ENCODE measurements at places on chromosomes 11 and 22.
A peak's percentile ranks its signal among the peaks of the same experiment; 100 is the strongest.

GRCh38 chr22:23520863-23521440 lies 59.1 kb downstream of the IGLL1 start:
- no peak for DNase-seq

DNA sequence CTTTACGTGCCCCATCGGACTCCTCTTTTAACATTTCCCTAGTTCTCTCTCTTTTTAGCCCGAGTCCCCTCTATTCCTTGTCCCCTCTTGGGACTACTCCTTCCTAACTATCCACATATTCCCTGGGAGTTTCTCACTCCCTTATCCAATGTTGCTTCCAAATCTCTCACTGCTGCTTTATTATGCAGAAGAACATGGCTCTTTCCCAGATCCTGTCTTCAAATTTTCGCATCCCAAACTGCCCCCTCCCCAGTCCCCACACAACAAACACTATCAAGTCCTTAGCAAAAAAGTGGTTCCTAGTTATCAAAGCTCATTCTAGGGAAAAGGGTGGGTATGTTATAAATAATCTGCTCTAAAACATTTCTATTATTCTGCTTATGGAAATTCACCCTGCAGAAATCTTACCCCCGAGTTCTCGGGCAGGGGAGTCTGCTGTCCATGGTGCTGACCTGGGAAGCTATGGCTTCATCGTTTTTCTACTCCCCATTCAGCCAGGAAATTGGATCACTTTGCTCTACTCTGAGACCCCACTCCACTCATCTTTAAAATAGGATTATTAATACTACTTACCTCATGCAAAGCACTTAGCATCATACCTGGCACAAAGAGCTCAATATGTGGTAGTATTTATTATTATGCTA lies 393.5 kb downstream of the BUD13 start:
- no peak for DNase-seq

GRCh38 chr22:28120691-28121592 lies 201.9 kb upstream of the PITPNB start:
- DNase-seq: no peak

- no peak for DNase-seq
Observed at GRCh38 chr11:126411971-126412381, 56.5 kb downstream of the ST3GAL4 start.

DNA sequence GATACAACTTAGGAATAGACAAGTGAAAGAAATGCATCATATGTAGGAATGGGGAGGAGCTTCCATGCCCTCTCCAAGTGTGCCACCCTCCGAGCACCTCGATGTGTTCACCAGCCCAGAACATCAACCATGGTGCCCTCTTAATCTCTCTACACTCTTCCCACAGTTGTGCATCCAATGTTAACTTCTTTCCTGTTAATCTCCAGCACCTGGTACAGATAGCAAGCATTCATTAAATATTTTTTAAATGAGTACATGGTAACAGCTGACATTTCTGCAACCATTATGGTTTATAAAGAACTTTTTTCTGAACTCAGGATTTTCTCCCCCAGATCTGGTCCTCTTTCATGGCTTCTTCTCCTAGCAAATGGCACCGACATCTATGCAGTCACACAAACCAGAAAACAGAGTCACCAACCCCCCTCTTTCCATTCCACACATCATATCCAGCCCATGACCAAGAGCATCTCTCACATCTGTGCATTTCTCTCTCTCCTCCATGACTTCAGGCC lies 118.1 kb upstream of the CLPB start:
- DNase-seq: no peak

DNA sequence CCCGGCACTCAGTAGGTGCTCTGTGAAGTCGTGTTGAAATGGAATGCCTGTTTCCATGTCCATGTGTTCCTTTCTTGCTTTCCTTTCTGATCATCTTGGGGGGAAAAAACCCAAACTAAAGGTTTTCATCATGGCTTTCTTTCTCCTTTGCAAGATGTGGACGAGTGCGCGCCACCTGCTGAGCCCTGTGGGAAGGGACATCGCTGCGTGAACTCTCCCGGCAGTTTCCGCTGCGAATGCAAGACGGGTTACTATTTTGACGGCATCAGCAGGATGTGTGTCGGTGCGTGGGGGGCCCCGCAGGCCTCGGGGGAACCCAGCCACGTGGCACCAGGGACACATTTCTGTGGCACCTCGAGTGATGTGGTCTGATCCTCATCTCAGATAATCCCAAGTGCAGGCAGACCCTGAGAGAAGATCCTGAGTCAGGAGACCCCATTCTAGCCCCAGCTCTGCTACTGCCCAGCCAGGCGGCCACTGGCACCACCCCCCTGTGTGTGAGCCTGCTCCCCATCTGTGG lies 39.4 kb downstream of the FBLN1 start:
- no peak for DNase-seq

DNA sequence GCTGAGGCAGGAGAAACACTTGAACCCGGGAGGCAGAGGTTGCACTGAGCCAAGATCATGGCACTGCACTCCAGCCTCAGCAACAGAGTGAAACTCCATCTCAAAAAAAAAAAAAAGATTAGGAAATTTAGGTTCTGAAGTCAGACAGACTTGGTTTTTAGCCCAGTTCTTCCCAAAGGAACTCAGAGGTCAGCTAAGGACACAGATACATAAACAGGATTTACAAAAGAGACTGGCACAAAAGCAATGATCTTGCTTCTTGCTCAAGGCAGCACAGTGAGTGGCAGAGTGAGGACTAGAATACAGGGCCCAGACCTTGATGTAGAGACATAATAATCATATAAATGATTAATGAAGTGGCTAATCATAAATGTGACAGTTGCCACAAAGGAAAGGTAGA lies 25.4 kb upstream of the RRAS2 start:
- no peak for DNase-seq

- no peak for DNase-seq
Observed at GRCh38 chr22:32021716-32022115, 21.3 kb upstream of the SLC5A1 start.

DNA sequence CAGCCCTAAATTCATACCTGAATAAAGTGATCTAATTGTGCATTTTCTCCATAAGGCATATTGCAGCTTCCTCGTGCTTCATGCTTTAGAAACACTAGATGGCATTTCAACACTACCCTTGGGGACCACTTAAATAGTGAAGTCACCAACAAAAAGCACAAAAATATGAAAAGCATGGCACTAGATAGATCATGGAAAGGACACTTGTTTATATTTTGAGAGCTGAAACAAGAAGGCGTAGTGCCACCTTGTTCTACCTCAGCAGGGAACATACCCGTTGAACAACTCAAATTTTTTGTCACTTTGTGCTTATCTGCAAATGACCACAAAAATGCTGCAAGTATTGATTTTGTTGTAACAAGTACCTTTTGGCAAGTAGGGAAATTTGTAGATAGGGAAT lies 8.6 kb downstream of the TBCEL start:
- DNase-seq: peak; percentile 31

DNA sequence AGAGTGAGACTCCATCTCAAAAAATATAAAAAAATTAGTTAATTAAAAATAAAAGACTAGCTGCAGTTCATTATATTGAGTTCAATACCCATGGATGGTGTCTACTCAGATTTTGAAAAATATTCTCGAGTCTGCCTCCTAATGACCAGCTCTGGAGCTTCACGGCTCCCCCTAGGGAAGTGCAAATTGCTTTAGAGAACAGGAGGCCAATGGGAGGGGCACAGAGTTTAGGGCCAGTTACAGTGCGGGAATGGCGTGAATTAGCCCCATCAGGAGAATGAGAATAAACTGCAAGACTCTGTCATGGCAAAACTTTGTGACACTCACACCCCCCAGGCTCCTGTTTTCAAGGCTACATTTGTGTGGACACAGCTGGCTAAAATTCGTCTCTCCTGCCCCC lies 4.6 kb downstream of the FGF4 start:
- DNase-seq: no peak

DNA sequence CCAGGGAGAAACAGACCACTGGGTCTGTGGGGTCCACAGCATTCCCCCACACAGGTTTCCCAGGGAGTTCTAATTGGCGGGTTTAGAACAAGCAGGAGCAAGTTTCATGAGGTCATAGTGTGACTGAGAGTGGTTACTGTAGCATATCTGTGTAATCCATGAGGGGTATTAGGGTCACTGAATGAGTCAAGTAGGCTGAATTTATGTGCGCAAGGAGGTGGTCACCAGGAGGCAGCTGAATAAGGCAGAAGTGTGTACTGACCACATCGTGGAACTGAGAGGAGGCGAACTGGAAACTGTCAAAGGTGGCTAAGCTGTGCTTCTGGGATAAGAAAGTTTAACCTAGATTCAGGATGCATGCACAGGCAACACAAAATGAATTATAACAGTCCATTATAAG lies 876.0 kb downstream of the METTL15 start:
- DNase-seq: no peak

DNA sequence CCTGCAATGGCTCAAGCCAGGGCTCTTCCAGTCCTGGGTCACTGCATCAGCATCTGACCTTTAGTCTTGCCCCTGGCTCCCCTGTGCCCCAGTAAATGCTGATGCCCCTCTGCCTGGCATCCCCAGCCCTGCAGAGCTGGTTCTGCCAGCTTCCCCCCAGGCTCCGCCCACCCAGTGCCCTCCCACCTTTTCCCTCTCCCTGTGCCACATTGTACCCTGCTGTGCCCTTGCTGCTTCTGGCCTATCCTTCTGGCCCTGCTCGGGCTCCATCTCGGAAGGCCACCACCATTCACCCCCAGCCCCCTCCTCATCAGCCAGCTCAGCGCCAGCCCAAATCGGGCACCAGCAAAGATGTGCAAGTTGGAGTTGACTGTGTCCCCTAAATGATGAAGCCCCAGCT lies 7.4 kb downstream of the CAPN5 start:
- DNase-seq: peak; percentile 22

DNA sequence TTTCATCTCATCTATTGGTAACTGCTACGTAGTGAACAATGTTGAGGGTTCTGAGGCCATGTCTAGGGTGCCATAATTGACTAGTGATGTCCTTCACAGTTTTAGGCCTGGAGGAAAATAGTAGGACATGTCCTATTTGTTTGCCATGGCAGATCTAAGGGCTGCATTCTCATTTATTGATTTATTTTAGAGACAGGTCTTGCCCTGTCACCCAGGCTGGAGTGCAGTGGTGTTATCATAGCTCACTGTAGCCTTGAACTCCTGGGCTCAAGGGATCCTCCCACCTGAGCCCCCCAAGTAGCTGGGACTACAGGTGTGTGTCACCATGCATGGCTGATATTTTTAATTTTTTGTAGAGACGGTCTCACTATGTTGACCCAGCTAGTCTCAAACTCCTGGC lies 5.2 kb downstream of the CEP164 start:
- DNase-seq: no peak

- DNase-seq: no peak
Observed at GRCh38 chr11:77819921-77820564, 479 bp downstream of the RSF1 start.

DNA sequence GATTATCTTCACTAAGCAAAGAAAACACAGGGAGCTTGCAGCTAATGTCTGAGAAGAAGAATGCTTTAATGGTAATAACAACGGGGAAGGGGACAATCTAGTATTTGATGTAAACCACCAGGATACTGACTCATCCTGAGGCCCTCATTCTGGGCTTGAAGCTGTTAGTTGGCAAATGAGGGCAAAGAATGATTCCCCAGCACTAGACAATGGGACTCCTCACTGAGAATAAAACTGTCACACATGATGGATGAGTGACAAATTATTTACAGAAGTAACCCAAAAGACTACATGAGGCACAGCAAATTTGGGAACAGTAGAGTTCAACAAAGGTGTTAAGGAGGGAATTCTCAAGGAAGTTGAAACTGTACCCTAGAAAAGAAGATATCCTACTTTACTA lies 76.3 kb downstream of the FAM168A start:
- no peak for DNase-seq

- DNase-seq: no peak
Observed at GRCh38 chr22:36606114-36606513, 77.1 kb upstream of the EIF3D start.

DNA sequence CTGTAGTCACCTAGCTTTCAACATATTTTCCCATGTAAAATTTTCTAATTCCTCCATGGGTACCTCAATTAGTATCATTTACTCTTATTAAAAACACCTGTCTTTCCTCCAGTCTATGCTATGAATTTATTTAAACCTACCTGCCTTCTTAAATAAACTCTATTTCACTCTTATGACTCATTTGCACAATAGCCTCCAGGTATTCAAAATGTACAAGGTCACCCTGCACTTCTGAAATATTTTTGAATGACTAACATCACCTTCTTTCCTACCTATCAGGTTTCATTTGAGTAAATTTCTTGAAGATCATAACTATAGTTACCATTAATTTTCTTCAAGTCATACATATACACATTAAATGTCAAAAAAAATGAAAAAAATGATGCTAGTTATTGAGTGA lies 939.7 kb downstream of the DLG2 start:
- DNase-seq: no peak

DNA sequence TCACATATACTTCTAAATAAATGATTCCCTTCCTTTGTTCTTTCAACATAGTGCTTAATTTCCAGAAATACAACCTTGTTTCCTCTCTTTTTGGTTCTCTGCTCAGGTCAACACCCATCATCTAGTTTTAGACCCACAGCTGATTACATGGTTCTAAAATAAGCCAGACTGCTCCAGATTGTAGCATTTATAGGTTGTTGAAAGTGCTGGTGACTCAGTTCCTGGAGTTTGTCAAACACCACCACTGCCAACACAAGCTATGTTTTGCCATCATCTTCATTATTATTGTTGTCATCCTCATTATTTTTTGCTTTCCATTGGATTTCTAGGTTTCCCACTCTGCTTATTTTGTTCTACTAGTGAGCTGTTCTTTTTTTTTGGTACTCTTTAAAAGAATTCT lies 22.3 kb upstream of the MMP20 start:
- no peak for DNase-seq

DNA sequence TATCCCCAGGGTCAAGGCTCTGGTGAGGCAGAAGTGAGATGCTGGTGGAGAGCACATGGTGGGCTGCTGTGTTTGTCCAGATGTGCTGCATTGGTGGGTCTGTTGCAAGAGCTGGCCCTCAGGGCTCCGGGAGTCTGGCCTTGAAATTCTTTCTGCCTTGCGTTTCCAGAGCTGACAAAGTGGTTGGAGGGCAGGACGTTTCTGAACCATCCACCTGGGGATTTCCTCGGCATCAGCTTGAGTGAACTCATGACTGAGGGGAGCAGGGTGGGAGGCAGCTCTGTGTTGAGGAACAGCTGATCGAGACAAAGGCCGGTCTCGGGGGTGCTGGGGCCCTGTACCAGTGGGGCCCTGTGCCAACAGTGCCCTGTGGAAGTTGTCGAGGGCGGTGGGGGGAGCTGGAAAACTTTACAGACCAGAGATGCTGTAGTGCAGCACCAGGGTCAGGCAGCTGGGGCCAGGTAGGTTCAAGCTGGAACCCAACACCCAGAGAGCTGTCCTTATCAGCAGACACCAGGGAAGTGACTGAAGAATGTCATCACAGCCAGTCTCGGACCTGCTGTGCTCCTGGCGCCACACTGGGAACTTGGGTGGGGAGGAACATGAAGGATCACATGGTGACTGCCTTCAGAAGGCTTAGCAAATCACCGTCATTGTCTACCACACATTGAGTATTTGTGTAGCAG lies 4.9 kb downstream of the TSKU start:
- no peak for DNase-seq

GRCh38 chr22:28883657-28883916 lies 215 bp downstream of the ZNRF3 start:
- DNase-seq: no peak
